Cerebellar nuclear complex (tissue), 1 donor: ENCODE measurements at places on chromosomes 11 and 22.

DNA sequence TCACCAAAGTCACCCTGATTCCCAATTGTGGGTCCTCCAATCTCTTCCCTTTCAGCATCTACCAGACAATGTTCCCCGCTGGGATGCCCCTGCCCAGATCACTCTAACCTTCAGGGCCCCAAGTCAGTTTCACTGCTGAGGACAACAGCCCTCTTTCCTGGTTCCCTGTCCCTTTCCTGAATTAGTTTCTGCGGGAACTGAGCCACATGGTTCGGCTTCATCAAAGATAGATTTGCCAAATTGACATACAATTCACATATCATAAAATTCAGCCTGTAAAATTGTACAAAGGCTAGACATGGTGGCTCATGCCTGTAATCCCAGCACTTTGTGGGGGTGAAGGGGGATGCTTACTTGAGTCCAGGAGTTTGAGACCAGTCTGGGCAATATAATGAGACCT is 10.1 kb downstream of the PRDX5 start:
- DNase-seq, result no peak

DNA sequence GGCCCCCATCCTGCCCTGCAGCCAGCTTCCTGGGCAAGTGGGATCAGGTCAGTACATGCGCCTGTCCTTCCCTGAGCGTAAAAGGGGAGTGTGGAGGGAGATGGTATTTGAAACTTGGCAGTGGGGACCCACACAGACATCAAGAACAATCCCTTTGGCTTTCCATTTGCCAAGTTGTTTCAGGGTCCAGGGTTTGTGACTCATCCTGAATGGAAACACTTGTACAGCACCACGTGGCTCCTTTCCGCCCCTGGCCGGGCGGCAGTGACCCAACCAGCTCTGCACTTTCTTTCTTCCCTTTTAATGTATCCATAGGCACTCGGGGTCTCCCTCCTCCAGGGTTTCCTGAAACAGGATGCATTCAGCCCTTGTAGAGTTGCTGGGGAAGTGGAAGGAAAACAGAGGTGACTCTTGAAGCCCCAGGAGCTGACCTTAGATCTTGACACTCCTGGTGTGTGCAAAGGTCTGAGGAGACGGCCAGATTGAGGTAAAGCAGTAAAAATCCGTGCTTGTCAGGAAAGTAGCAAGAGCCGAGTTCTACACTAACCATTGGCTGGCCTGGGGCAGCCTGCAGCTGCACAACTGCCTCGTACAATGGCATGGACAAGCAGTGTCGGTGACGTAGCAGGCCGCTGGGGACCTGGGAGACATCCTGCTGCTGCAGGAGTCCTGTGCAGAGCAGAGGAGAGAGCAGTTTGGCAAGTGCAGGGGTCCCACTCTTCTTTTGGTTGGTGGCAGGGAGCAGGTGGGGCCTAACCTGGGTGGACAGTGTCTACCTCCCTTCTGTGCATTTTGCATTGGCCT is 189.8 kb downstream of the SNX19 start:
- no peak for DNase-seq

- no peak for DNase-seq
These were observed 70.3 kb downstream of the SOX6 start for GRCh38 chr11:16286095-16286494.

- no peak for DNase-seq
These were observed 297.4 kb downstream of the OPCML start for GRCh38 chr11:133234883-133235282.

- DNase-seq, result no peak
These were observed 364.2 kb downstream of the TENM4 start for GRCh38 chr11:79076526-79077115.
